RPMI7951 (cell line): ENCODE measurements at places on chromosomes 11 and 22.
A peak's percentile ranks its signal among the peaks of the same experiment; 100 is the strongest.

DNA sequence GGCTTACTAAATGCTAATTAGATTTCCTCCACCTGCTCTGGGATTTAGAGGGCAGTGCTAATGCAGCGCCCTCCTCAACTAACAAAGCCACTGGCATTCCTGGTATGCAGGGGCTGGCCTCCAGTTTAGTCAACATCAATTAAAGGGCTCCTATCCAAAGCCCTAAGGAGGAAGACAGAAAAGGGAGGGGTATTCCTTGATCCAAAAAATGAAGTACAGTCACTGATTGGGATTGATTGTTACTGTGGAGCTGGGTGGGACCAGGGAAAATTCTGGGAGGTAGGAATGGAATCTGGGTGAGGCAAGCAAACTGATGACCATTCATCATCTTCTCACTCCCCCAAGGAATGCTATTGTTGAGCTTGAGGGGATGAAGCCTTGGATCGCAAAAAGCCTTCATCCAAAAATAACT is 52.2 kb downstream of the GAB2 start:
- peak; percentile 57 for DNase-seq

GRCh38 chr11:111006227-111006626 is 239.3 kb upstream of the POU2AF2 start:
- DNase-seq: no peak

DNA sequence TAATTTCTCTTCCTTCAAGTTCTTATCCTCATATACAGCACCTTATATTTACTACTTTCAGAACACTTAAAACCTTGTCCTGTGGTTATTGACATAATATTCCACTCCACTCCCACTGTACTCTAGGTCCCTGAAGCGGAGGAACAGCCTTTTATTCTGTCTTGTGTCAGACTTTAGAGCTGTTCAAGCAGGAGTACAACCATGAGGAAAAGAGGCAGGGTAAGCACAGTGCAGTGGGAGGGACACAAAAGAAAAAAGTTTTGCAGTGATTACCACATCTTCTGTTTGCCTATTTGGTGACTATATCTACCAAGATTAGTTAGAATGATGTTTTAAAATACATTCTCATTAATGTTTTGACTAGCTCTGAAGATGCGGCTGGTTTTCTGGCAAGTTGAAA is 122.0 kb upstream of the CEP126 start:
- DNase-seq: no peak

- peak; percentile 52 for DNase-seq
Observed at GRCh38 chr11:61362542-61362875, 335 bp downstream of the TMEM138 start.

DNA sequence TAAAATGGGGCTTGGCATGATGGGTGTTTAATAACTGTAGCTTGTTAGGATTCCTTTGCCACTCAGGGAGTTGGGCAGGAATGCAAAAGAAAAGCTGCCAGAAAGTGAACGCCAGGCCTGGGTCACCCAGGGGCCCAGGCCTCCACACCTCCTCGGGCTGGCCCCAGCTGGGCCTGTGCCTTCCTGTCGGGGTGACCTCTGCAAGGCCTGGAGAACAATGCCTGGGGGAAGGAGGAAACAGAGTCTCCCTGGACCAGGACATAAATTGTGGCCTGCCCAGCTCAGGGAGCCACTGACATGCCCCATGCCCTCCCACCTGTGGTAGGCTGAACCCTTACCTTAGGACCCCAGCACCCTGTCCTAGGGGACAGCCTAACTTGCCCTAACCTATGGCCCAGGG is 21.9 kb downstream of the MN1 start:
- no peak for DNase-seq

- DNase-seq: no peak
Observed at GRCh38 chr11:128563942-128564641, 23.3 kb downstream of the ETS1 start.

DNA sequence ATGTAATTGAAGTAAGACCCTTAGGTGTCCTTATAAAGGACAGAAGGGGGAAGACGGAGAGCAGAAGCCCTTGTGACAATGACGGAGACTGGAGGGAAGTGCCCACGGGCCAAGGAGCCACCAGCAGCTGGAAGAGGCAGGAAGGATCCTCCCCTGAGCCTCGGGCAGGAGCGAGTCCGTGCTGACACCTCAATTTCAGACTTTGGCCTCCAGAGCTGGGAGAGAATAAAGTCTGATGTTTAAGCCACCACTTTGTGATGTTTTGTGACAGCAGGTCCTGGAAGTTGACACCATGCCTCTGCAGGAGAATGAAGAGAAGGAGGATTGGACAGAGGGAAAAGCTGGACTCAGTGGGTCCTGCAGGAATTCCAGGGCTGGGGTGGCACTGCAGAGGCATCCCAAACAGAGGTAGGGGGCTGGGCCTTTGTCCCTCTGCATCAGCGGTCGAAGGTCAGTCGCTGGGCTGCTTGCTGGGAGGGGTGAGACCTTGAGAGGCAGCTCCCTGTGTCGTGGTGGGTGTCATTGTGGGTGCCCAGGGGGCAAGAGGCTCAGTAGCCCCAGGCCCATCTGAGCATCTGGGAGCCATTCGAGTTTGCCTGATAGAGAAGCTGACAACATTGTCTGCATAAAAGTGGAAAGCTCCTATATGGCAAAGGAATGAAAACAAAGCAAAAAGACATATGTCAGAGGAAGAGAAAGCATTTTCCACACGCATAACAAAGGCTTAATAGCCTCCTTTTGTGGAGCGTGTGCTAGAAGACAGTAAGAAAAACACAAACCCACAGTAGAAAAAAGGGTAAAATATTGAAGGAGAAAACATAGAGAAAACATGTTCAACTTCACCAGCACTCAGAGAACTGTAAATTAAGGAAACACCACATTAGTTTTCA is 68.8 kb downstream of the RTL6 start:
- no peak for DNase-seq

DNA sequence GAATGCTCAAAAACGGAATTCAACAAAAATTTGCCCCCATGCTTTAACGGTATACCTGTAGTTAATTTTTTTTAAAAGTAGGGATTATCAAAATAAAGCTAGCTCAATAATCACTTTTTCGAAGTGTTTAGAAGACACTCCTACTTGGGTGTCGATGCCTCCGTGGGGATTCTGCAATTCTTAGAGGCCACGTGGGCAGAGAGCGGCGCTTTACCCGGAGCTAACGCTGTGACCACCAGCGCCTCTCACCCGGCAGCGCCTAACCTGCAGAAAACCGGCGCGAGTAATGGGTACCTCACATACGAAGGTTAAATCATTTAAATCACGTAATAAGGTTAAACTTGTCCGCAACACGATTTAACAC is 583 bp downstream of the TAF1D start:
- peak; percentile 65 for DNase-seq

GRCh38 chr11:3183523-3183922 is 18.4 kb upstream of the OSBPL5 start:
- DNase-seq: no peak

DNA sequence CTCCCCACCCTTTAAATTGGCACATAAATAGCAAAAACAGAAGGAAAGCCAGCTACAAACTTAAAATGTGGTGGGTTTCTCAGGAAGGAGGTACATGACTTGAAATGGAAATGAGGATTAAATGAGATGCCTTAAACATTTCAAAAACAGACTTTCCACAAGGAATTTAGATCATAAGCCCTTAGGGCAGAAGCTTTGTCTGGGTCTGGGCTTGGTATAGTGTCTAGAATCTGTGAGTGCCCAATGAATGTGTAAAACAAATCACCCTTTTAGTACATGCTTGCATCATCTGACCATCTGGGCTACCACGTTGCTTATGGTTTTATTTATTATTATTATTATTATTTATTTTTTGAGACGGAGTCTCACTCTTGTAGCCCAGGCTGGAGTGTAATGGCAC is 37.1 kb upstream of the CREB3L1 start:
- DNase-seq: peak; percentile 57

DNA sequence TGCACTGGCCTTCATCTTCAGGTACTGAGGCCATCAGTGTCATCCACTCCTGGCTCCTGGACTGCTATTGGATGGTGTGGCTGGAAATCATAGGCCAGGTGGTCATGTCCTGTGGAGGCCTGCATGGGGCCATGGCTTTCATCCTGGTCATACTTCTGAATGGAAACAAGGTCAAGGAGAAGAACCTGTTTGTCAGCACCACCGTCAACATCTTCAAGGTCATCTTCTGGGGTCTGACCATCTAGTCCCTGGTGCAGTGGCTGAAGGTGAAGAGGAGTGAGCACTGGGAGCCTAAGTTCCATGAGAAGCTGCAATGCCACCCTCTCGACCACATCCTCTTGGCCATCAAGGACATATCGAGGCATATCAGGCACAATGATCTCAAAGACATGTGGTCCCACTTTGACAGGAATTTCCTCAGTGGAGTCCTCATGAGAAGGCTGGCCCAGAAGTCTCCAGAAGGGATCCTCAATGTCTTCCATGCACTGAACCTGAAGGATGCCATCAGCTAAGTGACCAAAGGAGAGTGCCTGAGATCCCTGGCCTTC is 120.0 kb upstream of the SERPIND1 start:
- DNase-seq: no peak

DNA sequence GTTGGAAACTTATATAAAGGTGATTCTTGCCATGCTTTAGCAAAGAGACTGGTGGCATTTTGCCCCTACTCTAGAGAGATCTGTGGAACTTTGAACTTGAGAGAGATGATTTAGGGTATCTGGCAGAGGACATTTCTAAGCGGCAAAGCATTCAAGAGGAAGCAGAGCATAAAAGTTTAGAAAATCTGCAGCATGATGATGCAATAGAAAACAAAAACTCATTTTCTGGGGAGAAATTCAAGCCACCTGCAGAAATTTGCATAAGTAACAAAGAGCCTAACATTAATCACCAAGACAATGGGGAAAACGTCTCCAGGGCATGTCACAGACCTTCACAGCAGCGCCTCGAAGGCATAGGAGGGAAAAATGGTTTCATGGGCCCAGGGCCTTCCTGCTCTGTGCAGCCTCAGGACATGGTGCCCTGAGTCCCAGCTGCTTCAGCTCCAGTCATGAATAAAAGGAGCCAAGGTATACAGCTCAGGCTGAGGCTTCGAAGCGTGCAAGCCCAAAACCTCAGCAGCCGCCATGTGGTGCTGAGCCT is 83.4 kb downstream of the MRTFA start:
- DNase-seq: no peak

DNA sequence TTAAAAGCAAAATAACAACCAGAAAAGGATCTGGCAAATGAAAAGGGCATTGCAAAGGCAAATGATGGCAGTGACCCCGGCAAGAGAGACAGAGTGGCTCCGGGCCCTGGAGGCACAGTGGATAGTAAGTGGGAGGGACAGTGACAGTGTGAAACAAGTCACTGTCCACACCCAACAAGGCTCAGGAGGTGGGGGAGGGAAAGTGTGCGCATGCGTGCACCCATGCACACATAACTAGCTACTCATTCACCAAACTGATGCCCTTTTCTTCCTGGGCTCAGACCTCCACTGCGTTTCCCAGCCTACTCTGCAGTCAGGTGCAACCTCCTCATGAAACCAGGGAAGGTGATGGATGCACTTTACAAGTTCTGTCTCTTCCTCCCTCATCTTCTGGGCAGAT is 108.4 kb downstream of the SHANK2 start:
- DNase-seq: no peak

DNA sequence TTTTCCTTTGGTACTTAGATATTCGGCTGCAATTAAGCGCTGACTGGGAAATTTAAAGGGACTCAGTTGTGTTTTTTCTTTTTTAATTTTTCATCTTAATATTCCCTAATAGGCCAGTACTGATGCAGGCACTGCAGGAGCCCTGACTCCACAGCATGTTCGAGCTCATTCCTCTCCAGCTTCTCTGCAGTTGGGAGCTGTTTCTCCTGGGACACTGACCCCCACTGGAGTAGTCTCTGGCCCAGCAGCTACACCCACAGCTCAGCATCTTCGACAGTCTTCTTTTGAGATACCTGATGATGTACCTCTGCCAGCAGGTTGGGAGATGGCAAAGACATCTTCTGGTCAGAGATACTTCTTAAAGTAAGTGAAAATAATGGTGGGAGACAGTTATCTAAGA is 3.8 kb downstream of the YAP1 start:
- DNase-seq: no peak

- DNase-seq: no peak
Observed at GRCh38 chr11:35682230-35683173, 19.9 kb downstream of the TRIM44 start.

GRCh38 chr11:130615561-130615960 is 167.1 kb downstream of the ADAMTS15 start:
- DNase-seq: no peak

DNA sequence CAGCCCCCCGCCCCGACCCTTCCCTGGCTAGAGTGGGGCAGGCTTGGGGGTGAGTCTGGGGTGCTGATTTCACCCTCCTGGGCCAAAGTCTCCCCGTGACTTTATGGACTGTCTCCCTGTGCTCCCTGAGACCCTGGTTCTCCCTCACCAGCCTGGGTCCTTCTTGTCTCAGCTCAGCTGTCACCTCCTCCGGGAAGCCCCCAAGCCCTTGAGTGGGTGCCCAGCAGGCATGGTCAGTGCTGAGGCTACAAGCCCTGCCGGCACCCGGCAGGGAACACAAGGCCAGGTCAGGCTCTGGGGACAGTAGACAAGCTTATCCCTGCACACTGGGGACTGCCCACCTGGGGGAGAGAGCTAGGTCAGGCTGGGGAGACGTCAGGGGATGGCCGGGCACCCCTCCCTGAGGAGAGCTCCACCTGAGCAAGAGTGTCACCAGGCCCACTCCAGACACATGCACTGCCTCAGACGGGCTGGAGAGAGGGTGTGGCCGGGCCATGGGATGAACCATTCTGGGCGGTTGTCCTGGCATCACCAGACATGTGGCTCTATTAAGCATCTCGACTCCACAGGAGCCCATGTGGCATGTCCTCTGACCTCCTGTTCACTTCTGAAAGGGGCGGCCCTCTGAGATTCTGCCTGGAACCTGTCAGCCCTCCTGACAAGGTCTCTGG is 22.6 kb upstream of the RTN4R start:
- DNase-seq: no peak

GRCh38 chr11:12377106-12377823 is at the start of gene PARVA:
PARVA (plus strand) TSS chr11:12377571; CDS start chr11:12377648, 77 bp downstream.
- peak; percentile 86 for DNase-seq

- DNase-seq: no peak
Observed at GRCh38 chr11:17751558-17751957, 17.0 kb downstream of the KCNC1 start.

GRCh38 chr11:120219938-120220746 is 9.3 kb downstream of the OAF start:
- peak; percentile 36 for DNase-seq

DNA sequence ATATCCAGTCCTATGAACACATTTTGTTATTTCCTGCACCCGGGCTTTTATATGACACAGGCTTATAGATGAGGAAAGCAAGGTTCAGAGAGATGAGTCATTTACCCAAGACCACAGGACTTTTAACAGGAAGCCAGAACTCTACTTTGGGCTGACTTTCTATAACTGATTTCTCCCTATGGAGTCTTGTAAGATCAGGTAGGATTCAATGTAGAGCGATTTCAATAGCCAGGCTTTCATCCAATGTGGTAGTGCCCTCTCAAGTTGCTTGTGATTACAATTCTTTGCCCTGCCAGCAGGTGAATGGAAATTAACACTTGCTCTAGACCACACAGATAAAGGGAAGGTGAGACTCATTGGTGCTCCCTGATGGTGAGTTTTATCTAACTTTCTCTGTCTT is 378.3 kb downstream of the INSC start:
- peak; percentile 8 for DNase-seq

GRCh38 chr22:37639070-37639760 is at the start of gene SH3BP1:
SH3BP1 (plus strand) TSS chr22:37639669; CDS start chr22:37639788, 119 bp downstream.
- peak; percentile 66 for DNase-seq
